Uterus (tissue), 4 donors: ENCODE measurements at places on chromosomes 6 and 20. TPM values are rescaled to one million over a fixed set of nuclear protein-coding genes. Genes with fewer than 3 reads are reported as not detected.

DNA sequence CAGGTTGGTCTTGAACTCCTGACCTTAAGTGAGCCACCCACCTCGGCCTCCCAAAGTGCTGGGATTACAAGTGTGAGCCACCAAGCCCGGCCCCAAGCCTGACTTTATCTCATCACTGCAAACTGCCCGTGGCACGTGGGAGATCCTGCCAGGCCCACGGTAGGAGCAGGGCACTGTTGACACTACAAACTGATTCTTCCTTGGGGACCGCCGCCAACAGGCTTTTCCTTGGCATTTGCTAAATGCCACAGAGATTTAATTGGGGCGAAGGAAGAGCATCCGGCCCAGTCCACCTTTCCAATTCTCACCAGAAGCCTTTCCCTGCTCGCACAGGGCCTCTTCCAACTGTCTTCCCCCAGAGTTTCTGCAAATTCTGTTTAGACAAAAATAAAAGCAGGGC is 11.0 kb downstream of the ATP9A start:
- no peak for DNase-seq
- peaks cover 8% of the 10 kb centered on the region for H3K4me1 ChIP-seq
- no peak overlapping the region for H3K27ac ChIP-seq
- H3K36me3 ChIP-seq: no peaks in the 10 kb centered on the region

Gene APMAP
- 62.8 TPM for total RNA-seq

Gene MTO1
- 32.6 TPM for total RNA-seq

DNA sequence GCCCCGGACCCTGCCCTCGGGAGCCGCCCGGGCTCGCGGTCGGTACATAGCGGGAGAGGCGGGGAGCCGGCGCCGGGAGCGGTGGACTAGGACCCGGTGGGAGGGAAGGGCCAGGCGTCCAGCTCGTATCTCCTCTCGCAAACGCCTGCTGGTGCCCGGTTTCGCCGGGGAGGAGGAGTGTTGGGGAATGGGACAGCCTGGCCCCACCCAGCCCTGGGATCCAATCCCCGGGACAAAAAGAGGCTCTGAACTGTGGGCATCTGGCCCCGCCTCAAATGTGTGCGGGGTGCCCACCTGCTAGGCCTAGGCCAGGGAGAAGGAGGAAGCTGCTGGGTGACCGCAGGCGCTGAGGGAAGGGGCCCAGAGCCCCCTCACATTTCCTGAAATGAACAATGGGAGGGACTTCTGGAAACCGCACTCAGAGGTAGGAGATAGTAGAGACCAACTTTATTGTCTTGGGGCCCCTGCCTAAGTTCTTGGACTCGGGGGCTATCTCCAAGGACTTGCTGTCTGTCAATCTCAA is at the start of gene KCNK17:
TSS of gene KCNK17 (minus strand) at position 147 of the 523 bp plus-strand sequence. CDS start at position 48, 99 bp downstream.
- H3K4me1 ChIP-seq: peaks cover 8% of the 10 kb centered on the region
- DNase-seq: no peak
- H3K27ac ChIP-seq: no peak within 1 kb of the TSS
- peak within 1 kb of the TSS; percentile 0 for H3K4me3 ChIP-seq
- H3K27me3 ChIP-seq: peaks cover 12% of the 10 kb centered on the region

Gene CLPSL2
- total RNA-seq: not detected

DNA sequence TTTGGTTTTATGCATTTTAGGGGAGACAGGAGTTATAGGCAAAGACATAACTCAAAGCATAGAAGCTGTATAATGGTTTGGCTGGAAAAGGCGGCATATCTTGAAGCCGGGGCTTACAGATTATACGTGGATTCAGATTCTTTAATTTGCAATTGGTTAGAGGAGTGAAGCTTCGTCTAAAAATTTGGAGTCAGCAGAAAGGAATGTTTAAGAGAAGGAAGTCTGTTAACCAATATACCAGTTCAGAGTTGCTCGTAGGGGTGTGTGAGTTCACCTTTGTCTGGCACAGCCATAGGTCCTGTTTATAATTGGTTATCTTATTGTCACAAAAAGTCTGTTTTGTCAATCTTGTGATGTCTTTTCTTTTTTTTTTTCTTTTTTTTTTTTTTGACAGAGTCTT is 8.9 kb downstream of the ARHGAP40 start:
- no peaks in the 10 kb centered on the region for H3K27me3 ChIP-seq
- H3K4me1 ChIP-seq: no peaks in the 10 kb centered on the region
- no peaks in the 10 kb centered on the region for H3K36me3 ChIP-seq
- no peak overlapping the region for H3K4me3 ChIP-seq
- no peak overlapping the region for H3K27ac ChIP-seq
- no peak for DNase-seq

DNA sequence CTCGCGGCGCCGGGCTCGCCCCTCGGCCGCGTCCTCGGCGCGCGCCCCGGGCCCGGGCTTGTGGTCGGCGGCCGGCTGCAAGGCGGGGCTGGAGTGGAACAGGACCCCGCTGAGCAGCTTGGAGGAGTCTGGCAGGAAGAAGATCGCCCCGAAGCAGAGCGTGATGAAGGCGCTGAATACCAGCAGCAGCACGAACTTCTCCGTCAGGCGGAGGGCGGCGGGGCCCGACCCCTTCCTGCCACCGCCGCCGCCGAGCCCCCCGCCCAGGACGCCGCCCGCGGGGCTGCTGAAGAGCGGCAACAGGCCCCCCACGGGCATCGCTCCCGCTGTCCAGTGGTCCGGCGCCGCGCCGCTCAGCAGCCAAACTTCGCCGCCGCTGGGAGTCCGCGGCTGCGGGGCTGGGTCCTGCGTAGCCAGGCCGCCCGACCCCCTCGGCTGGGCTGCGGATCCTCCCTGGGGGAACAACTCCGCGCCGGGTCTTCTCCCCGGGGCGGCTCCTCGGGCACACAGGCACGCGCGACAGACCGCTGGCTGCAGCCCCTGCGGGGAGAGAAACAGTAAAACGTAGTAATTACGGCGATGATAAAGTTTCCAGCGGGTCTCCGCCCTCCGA is 707 bp downstream of the MAN1A1 start:
- peak overlapping the region; percentile 93 for H3K27ac ChIP-seq
- H3K36me3 ChIP-seq: no peaks in the 10 kb centered on the region
- no peaks in the 10 kb centered on the region for H3K4me1 ChIP-seq
- DNase-seq: peak; percentile 31
- H3K4me3 ChIP-seq: peak overlapping the region; percentile 88
- no peaks in the 10 kb centered on the region for H3K27me3 ChIP-seq
